ENCODE measurements at places on chromosomes 2 and 18.

GRCh38 chr2:63591566-63592175 lies 2.9 kb downstream of the MDH1 start:
- H3K36me3 ChIP-seq, result peaks cover 30% of the 10 kb centered on the region
- no peak for DNase-seq
- H3K4me3 ChIP-seq, result no peak overlapping the region
- no peak overlapping the region for H3K27ac ChIP-seq
- H3K27me3 ChIP-seq, result no peaks in the 10 kb centered on the region
- peaks cover 43% of the 10 kb centered on the region for H3K4me1 ChIP-seq

GRCh38 chr2:118709786-118710185 lies 137.7 kb downstream of the EN1 start:
- no peaks in the 10 kb centered on the region for H3K4me1 ChIP-seq
- no peak overlapping the region for H3K4me3 ChIP-seq
- H3K27me3 ChIP-seq, result peaks cover 4% of the 10 kb centered on the region
- no peak overlapping the region for H3K27ac ChIP-seq
- H3K36me3 ChIP-seq, result no peaks in the 10 kb centered on the region
- no peak for DNase-seq

GRCh38 chr2:183579686-183580085 lies 455.4 kb downstream of the NUP35 start:
- DNase-seq, result no peak
- H3K36me3 ChIP-seq, result no peaks in the 10 kb centered on the region
- H3K4me3 ChIP-seq, result no peak overlapping the region
- no peak overlapping the region for H3K27ac ChIP-seq
- H3K27me3 ChIP-seq, result no peaks in the 10 kb centered on the region
- H3K4me1 ChIP-seq, result no peaks in the 10 kb centered on the region

DNA sequence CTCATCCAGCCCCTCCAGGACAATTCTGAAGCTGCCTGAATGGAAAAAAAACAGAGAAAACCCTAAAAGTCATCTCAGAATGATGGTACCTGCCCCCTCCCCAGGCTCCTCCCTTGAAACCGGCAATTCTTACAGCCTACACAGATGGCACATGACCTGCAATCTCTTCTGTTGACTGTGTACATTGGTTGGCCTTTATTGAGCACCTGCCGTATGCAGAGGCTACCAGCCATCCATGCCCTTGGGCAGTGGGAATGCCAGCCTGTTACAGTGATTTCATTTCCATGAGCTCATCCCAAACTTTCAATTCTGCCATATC lies 57.1 kb downstream of the EMX1 start:
- no peaks in the 10 kb centered on the region for H3K4me1 ChIP-seq
- H3K36me3 ChIP-seq, result no peaks in the 10 kb centered on the region
- no peak overlapping the region for H3K4me3 ChIP-seq
- no peak for DNase-seq

GRCh38 chr2:43174368-43174916 lies 52.0 kb downstream of the ZFP36L2 start:
- H3K27me3 ChIP-seq, result no peaks in the 10 kb centered on the region
- peak; percentile 85 for DNase-seq
- peaks cover 21% of the 10 kb centered on the region for H3K36me3 ChIP-seq
- peaks cover 75% of the 10 kb centered on the region for H3K4me1 ChIP-seq
- H3K4me3 ChIP-seq, result peak overlapping the region; percentile 54

- no peaks in the 10 kb centered on the region for H3K27me3 ChIP-seq
- H3K4me1 ChIP-seq, result no peaks in the 10 kb centered on the region
- H3K27ac ChIP-seq, result no peak overlapping the region
- DNase-seq, result no peak
- no peak overlapping the region for H3K4me3 ChIP-seq
These were observed 625.3 kb upstream of the LRRTM4 start for GRCh38 chr2:78147466-78147865.

GRCh38 chr2:218267259-218267658 lies 2.7 kb downstream of the AAMP start:
- no peak overlapping the region for H3K27ac ChIP-seq
- no peaks in the 10 kb centered on the region for H3K27me3 ChIP-seq
- peaks cover 36% of the 10 kb centered on the region for H3K4me1 ChIP-seq
- H3K4me3 ChIP-seq, result peak overlapping the region; percentile 35
- DNase-seq, result no peak

- no peaks in the 10 kb centered on the region for H3K27me3 ChIP-seq
- H3K27ac ChIP-seq, result no peak overlapping the region
- H3K4me3 ChIP-seq, result no peak overlapping the region
- H3K36me3 ChIP-seq, result no peaks in the 10 kb centered on the region
- H3K4me1 ChIP-seq, result no peaks in the 10 kb centered on the region
These were observed 143.5 kb downstream of the MBP start for GRCh38 chr18:76988827-76989646.

- DNase-seq, result no peak
- no peak overlapping the region for H3K27ac ChIP-seq
- H3K36me3 ChIP-seq, result peaks cover under 1% of the 10 kb centered on the region
- H3K4me1 ChIP-seq, result no peaks in the 10 kb centered on the region
- H3K4me3 ChIP-seq, result no peak overlapping the region
These were observed 86.4 kb upstream of the B3GNT2 start for GRCh38 chr2:62109554-62109953.

DNA sequence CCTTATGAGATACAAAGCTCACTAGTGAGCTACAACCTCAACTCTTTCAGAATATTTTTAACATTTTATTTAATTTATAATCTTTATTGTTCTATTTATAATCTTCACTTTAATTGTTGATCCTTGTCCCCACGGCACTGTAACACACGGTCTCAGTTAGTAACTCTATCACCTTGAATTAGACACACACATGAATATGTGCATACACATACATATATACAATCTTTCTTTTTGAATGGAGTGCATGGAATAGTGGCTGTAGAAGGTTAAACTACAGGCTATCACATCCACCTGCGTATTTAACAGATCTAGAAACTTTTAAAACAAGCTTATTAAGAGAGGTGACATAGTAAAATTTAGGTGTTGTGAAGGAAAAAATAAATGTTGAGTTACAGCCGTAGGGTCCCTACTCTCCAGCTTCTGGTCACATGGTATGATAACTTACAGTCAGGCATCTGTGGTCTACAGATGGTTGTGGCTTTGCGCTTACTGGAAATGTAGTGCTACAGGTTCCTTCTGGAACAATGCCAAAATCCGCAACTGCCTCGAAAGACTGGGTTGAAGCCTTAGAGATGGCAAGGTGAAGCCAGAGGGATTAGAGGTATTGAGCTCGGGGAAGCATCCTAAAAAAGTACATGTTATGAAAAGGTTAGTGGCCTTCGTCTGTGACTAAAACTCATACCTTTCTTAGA lies 1324.1 kb upstream of the SLC39A10 start:
- no peak for DNase-seq
- no peaks in the 10 kb centered on the region for H3K27me3 ChIP-seq
- no peak overlapping the region for H3K4me3 ChIP-seq
- H3K4me1 ChIP-seq, result no peaks in the 10 kb centered on the region

- no peak overlapping the region for H3K27ac ChIP-seq
- no peaks in the 10 kb centered on the region for H3K36me3 ChIP-seq
- H3K4me1 ChIP-seq, result no peaks in the 10 kb centered on the region
- H3K27me3 ChIP-seq, result no peaks in the 10 kb centered on the region
These were observed 14.2 kb downstream of the KLHL41 start for GRCh38 chr2:169523681-169524080.

GRCh38 chr2:134466141-134466540 lies 212.3 kb downstream of the MGAT5 start:
- no peak for DNase-seq
- no peak overlapping the region for H3K27ac ChIP-seq
- H3K36me3 ChIP-seq, result no peaks in the 10 kb centered on the region
- H3K27me3 ChIP-seq, result no peaks in the 10 kb centered on the region
- H3K4me1 ChIP-seq, result no peaks in the 10 kb centered on the region
- no peak overlapping the region for H3K4me3 ChIP-seq

DNA sequence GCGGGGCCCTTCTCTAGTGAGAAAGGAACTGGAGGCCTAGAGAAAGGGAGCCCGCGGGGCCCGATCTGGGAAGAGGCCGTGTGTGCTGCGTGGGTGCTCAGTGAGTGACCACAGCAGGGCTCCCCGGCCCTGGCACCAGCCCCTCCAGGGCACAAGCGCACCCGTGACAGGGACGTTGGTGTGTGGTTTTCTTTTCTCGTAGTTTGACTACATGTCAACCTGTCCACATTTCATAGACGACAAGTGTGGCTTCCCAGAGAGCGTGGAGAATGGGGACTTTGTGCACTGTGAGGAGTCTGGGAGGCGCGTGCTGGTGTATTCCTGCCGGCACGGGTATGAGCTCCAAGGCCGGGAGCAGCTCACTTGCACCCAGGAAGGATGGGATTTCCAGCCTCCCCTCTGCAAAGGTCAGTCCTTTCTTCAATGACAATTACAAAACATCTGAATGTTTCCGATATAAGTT lies 83.1 kb downstream of the TPO start:
- no peaks in the 10 kb centered on the region for H3K4me1 ChIP-seq
- H3K27ac ChIP-seq, result no peak overlapping the region
- no peaks in the 10 kb centered on the region for H3K36me3 ChIP-seq
- no peaks in the 10 kb centered on the region for H3K27me3 ChIP-seq
- DNase-seq, result no peak
